ENCODE measurements at places on chromosomes 4 and X.

GRCh38 chr4:56243107-56243506, 144.2 kb downstream of the AASDH start:
- DNase-seq, result no peak

DNA sequence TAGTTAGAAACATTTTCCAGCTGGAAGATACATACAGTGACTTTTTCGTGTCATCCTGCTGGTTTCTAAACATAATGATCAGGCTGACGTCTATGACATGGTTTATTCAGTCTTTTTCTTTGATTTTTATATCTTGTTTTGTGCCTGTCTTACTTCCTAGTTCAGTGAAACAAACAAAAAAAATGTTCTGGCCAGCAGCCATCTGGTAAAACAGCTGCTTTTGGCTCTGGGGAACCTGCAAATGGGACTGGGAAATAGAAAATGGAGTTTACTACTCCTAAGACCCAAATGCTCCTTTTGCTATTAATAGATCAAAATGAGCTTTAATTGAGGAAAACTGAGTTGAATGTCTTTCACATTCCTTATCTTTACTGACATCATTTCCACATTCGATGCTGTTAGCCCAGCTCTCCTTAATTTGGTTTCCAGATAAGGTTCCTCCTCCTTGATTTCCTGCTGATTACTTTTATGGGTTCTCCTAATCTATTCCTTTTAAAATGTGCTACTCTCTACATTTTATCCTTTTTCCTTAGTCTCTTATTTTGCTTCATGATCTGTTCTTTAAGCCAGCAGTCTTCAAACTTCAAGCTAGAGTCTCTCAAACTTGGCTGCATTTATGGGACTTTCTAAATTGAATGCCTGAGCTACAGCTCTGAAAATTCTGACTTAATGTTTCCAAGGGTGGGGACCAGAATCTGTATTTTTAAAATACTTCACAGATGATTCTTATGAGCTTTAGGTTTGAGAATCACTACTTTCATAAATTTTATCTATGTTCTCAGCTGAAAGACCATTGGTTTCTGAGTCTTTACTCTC, 499.5 kb downstream of the ANKRD50 start:
- no peak for DNase-seq

DNA sequence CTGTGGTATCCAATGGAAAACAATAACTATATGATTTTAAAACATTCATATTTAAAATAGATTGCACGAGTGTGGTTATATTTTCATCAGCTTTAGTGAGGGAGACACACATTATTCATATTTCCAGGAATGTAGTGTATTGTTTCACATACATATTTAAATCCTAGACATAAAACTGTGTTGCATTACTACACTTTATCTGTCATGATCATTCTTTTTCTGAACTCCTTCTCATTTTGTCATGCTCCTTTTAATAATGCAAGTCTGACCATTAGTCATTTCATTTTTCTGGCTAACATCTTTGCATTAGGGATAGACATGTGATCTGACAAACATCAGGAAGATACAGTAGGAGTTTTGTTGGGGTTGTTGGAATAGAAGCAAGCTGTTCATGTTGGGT, 1382.7 kb downstream of the PCDH7 start:
- DNase-seq, result no peak

DNA sequence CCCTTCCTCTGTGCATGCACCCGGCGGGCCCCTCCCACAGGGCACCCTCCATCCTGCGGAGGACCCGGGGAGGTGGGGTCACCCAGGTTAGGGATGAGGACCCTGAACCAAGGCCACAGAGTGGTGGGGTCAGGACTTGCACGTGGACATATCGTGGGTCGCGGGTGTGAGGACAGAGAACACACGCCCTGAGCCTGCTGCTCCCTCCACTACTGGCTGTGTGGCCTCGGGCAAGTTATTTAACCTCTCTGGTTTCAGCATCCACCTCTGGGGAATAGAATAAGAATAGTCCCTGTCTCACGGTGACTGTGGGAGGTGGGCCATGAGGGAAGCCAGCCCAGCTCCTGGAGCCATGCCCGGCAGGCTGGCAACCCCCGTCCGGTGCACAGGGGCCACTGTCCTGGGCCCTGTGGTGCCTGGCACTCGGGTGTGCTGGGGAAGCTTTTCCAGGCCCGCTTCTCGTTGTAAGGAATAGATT, 5.1 kb downstream of the PSAPL1 start:
- no peak for DNase-seq

- no peak for DNase-seq
These were observed 11.4 kb upstream of the KLHL5 start for GRCh38 chr4:39050590-39050989.

- DNase-seq, result no peak
These were observed 43.0 kb downstream of the BCOR start for GRCh38 chrX:40054793-40055192.

DNA sequence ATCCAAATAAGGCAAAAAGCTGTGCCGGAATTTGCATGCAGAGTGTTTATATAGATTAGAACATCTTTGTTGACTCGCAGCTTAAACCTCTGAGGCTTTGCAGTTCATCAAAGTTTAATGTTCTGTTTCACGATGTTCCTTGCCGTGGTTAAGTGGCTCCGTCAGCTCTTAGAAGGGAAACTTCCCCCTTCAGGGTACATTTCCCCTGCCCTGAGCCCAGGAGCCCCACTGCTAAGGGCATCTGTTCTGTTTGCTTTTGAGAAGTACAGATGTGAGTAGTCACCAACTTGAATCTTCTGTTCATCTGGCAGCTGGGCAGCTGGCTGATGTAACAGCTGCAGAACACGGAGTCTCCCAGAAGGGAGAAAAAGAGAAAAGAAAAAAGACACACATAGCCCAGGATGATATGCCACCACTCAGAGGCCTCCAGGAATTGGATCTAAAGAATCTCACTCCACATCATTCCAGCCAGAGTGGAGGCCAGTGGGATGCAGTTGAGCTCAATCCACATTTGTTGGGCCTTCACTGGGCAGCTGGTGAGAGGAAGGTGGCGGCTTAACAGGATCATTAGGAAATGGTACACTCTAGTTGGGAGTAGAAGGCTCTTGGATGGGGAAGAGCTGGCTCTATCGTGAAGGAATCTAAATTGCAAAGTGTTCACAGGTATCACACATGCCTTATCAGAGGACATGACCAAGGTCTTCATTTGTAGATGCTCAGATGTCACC, 178.7 kb upstream of the RBPJ start:
- peak; percentile 54 for DNase-seq

- DNase-seq, result no peak
These were observed 170.4 kb downstream of the PCDH18 start for GRCh38 chr4:137361756-137362470.

DNA sequence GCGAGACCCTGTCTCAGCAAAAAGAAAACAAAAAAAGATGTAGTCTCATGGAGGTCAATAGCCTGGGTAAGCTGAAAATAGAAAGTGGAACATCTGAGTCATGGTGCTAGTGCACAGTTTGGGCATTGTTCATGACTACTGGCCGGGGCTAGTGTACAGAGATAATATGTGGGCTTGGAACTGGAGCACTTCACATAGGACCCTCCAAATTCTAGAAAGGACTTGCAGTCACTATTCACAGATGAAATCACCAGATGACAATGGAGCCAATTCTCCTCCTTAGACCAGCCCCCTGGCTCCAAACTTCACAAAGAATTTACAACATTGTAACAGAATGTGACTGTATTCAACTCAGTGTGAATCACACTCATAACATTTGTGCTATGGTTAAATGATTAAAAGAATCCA, 367.8 kb upstream of the SLC7A11 start:
- DNase-seq, result no peak

DNA sequence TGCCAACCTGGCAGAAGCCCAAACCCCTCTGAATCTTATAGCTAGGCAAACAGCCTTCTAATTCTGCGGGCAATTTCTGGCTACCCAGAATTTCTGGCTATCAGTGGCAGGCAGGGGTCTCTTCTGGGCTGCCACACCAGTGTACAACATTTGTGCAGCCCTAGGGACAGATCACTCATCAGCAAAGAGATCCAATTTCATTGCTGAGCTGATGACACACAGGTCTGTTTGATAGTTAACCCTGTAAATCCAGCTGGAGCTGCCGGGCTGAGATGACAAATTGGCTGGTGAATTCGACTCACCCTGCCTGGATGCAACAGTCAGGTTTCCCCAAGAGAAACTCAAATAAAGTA, 2.4 kb downstream of the MID1 start:
- DNase-seq, result no peak

DNA sequence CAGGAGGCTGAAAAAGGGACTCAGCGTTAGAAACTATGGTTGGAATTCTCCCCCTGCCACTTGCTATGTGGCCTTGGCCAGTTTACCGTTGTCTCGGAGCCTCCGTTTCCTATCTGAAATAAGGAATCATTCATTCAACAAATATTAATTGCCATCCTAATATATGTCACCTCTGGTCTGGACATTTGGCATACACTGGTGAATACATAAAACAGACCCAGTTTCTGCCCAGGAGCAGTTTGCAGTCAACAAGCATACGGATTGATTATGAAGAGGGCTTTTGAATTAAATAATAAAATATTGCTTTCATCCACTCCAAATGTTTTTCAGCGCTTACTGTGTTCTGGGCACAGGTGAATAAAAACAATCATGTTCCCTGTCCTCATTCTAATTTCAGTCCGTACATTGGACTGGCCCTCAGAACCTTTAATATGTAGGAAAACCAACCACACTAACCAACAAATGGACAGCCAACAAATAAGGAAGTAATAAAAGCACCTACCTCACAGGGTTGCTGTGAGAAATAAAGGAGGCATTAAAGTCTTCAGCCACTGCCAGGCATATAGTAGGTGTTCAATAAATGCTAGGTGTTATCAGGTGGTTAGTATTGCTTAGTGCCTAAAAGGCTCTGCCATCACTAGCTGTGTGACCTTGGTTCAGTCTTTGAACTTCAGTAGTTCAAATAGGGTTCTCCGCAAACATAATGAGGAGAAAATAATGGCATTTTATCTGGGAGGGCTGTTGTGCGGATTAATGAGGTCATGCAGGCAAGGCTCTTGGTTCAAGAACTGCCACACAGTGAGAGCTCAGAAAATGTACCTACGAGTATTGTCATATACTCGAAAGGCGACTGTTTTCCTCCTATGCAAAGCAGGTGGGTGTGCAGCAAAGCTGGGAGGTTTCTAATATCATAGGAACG, 7.3 kb upstream of the GSX2 start:
- no peak for DNase-seq

DNA sequence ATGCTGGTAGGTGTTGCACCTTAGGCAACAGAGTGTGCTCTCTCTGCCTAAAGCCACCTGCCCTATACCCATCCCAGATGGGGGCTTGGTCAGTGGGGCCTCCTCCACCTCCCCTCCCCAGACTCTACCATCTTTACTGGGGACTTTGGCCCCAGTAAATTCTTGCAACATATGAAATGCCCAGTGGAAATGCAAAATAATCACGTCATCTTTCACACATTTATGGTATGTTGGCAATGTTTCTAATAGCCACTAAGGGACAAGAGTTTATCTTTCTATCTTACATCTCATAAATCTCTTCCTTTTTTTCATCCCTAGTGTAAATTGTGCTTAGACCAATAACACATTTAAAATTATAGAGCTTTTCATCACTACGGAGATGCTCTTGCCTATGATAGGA, 103.0 kb upstream of the MAML3 start:
- DNase-seq, result no peak

GRCh38 chrX:129779747-129780146, at the start of gene SASH3:
Gene SASH3 (plus strand): TSS chrX:129779949. CDS start chrX:129780098, 149 bp downstream.
- DNase-seq, result peak; percentile 63

- no peak for DNase-seq
These were observed 87.3 kb downstream of the GPR143 start for GRCh38 chrX:9678215-9678965.

DNA sequence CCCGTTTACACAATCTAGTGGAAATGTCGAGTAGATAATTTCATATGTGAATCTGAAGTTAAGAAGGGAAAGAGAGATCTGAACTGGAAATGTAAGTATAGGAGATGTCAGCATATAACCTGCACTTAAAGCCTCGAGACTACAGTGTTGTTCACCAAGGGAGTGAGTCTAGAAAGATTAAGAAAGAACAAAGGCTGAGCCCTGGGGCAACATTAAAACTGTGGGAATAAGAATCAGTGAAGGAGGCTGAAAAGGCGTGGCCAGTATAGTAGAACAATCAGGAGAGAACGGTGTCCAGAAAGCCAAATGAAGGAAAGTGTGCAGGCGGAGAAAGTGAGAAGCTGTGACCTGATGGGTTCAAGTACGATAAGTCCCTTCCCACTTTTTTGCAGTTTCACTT, 118.8 kb upstream of the TENM3 start:
- no peak for DNase-seq

- peak; percentile 68 for DNase-seq
These were observed 15.9 kb downstream of the MID1IP1 start for GRCh38 chrX:38817004-38817703.

DNA sequence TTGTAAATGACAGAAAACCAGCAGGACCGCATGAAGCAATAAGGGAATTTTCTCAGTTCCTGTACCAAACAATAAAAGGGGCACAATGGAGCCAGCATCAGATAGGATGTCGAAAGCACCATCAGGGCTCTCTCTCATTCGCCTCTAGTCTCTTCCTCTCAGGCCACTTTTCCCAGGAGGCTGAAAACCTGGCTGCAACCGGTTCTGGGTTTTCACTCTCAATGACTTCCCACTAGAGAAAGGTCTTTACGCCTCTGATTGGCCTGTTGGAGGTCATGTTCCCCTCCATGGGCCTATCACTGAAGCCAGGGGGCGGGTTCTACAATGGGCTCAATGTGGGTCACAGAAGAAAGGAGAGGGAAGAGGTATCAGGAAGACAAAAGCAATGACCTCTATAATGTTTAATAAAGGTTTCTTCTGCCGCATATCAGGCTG, 29.3 kb downstream of the ZNF827 start:
- peak; percentile 89 for DNase-seq

DNA sequence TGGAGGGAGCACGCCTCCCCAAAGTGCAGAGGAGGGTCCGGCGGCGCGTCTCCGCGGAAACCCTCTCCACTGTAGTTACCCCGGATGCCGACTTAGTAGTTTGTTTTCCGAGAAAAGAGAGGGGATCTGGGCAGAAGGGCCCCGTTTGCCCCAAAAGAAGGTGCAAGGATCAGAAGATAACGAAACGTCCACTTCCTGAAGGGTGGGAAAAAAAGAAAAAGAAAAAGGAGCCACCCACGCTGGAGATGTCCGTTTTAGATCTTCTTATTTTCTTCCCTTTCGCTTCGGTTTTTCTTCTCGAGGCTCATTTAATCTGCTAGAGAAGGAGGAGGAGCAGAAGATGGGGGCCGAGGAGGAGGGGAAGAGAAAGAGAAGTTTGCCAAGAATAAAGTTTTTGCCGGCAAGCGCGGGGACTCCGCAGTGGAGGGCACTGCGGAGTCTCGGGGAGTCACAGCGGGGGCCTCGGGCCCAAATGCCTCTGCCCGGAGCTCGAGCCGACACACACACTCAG, 517 bp downstream of the LEF1 start:
- no peak for DNase-seq

GRCh38 chrX:130120746-130121504, 10.6 kb upstream of the ELF4 start:
- DNase-seq, result peak; percentile 74

- no peak for DNase-seq
These were observed 30.8 kb downstream of the NR0B1 start for GRCh38 chrX:30278365-30278764.

GRCh38 chrX:4690521-4690920, 977.1 kb upstream of the PRKX start:
- no peak for DNase-seq

GRCh38 chrX:75155447-75155826, 646 bp downstream of the ABCB7 start:
- DNase-seq, result no peak

GRCh38 chrX:46545111-46546005, at the start of gene ZNF674:
Gene ZNF674 (minus strand): TSS chrX:46545421. CDS start chrX:46542087, 3,334 bp downstream.
- DNase-seq, result peak; percentile 94

Data from transverse colon (tissue), 4 donors.